ENCODE measurements at places on chromosomes 3 and 15. TPM values are rescaled to one million over a fixed set of nuclear protein-coding genes. Genes with fewer than 3 reads are reported as not detected.

DNA sequence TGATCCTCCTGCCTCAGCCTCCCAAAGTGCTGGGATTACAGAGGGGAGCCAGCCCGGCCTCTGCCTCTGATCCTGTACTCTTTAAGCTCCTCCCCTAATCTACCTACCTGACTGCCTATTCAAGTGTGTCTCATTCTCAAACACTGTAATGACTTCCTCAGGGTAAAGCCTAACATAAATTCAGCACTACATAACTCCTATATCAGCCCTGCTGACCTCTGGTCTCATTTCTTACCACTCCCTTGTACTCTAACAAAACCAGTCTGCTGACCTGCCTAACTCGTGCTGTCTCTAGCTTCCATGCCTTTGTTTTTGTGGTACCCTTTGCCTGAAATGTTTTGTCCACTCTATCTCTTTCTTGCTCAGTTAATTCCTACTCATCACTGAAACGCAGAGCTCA, 172.1 kb upstream of the IL12A start:
- DNase-seq, result no peak
- H3K27me3 ChIP-seq, result peaks cover 12% of the 10 kb centered on the region
- H3K36me3 ChIP-seq, result no peaks in the 10 kb centered on the region

DNA sequence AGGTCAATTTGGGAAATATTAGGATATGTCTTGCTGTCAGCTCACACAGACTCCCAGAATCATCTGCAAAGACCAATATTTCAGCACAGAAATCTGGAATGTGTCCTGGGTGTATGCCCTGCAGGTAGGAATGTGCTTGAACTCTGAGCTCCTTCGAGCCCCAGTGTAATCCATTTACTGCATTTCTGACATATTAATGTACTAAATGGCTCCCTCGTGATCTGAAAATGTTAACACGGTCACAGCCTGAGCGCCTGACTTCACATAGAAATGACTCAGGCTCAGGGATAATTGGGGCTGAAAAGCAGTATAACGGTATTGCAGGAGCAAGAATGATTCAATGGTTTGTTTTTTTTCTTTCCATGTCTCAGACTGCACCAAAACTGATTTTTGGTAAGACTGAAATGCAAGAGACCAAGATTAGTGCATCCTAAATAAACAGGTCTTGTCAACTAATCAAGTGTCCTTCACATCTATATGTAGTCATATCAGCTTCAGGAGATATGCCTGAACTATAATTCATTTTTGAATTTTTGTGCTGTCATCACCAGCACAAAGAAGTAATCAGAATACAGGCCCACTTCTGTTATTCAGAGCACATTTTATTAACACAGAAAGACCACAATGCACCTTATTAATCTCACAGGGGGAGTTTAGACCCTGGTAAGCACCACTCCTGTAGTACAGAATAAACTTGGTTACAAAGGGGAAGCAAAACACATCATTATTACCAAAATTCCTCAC, 49.8 kb downstream of the DCLK3 start:
- no peaks in the 10 kb centered on the region for H3K36me3 ChIP-seq
- no peak for DNase-seq
- H3K27ac ChIP-seq, result no peak overlapping the region
- no peaks in the 10 kb centered on the region for H3K27me3 ChIP-seq

DNA sequence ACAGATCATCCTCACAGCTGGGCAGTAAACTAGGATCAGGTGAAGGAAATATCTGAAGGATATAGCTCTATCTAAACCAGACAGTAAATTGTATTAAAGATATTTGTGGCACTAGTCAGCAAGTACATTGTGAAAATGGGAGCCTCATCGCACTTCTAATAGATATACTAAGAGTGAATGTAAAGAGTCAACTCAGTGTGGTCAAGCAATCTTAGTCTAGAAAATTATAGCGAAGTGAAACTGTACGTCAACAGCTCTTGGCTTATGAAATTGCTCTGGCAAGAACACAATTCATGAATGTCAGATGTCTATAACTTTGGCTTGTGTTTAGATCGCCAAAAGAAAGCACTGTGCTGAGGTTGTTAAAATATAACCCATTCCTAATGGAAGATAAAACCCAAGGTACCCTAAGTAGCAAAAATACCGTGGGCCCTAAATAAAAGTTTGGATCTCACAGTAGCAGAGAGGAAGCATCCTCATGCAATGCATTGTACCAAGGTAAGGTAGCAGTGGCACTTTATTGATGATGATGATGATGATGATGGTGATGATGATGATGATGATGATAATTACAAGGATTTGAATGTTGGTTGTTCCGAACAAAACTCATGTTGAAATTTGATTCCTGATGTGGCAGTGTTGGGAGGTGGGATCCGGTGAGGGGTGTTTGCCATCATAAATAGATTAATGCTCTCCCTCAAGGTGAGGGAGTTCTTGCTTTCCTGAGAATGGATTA, 228.5 kb downstream of the UNC13C start:
- peaks cover 2% of the 10 kb centered on the region for H3K4me1 ChIP-seq
- no peaks in the 10 kb centered on the region for H3K36me3 ChIP-seq
- no peak overlapping the region for H3K4me3 ChIP-seq
- no peaks in the 10 kb centered on the region for H3K27me3 ChIP-seq

DNA sequence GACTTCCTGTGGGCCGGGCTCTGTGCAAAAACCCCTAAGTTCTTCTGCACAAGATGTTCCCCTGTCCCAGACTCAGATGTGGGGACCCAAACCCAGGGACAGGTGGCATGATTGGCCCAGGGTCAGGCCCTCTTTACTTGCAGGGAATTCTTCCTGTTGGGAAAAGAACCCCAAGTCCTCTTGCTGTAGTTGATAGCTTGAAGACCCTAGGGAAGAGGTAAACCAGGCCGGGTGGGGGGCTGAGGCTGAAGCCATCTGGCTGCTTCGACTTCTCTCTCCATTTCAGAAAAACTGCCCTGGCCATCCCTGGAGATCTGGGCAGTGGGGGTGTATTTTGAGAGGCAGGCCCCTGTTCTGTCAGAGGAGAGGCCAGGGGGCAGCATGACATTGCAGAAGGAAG, 23.5 kb downstream of the SSUH2 start:
- H3K4me1 ChIP-seq, result peaks cover 7% of the 10 kb centered on the region
- no peak overlapping the region for H3K4me3 ChIP-seq
- no peak overlapping the region for H3K27ac ChIP-seq

DNA sequence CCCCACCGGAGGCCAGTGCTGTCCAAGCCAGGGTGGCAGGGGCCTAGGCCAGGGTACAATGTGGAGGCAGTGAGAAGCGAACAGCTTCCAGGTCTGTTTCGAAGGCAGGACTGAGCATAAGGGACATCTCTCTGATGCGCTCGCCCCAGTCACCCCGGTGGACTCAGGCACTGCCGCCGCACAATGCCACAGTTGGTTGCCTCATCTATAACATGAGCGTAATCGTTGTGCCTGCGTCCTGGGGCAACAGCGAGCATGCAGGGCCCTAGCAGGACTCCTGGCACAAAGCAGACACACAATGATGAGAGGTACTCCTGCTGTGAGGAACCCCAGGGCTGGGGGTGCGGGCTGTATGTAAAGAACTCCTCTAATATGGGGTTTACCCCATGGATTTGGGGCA, 14.1 kb downstream of the HRH1 start:
- DNase-seq, result no peak
- peaks cover 38% of the 10 kb centered on the region for H3K27me3 ChIP-seq
- no peaks in the 10 kb centered on the region for H3K4me1 ChIP-seq
- no peak overlapping the region for H3K27ac ChIP-seq
- no peak overlapping the region for H3K4me3 ChIP-seq

DNA sequence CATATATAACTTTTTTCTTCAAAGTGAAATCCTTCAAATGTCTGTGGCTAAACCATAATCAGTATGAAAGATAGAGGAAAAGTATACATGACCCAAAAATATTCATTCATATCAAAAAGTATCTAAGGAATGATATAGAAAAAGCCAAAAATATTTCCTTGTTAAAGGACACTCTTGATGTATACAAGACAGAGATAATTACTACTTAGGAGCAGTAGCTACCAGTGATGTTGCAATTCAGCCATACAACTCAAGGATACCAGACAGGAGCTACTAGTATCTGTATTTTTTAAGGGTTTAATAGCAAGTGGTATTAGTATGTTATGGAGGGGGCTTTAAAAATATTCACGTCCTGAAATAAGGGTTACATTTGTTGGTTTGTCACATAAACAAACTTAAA, 37.0 kb downstream of the FBXL22 start:
- no peak overlapping the region for H3K27ac ChIP-seq
- H3K4me1 ChIP-seq, result no peaks in the 10 kb centered on the region
- H3K27me3 ChIP-seq, result no peaks in the 10 kb centered on the region
- H3K4me3 ChIP-seq, result no peak overlapping the region

- no peak overlapping the region for H3K27ac ChIP-seq
- H3K27me3 ChIP-seq, result peaks cover 2% of the 10 kb centered on the region
- DNase-seq, result no peak
- H3K4me3 ChIP-seq, result no peak overlapping the region
- peaks cover 11% of the 10 kb centered on the region for H3K4me1 ChIP-seq
- H3K36me3 ChIP-seq, result no peaks in the 10 kb centered on the region
Measured at GRCh38 chr3:14295801-14296200, 106.6 kb upstream of the SLC6A6 start.

GRCh38 chr3:171636666-171637065, 173.6 kb downstream of the PLD1 start:
- H3K4me3 ChIP-seq, result no peak overlapping the region
- H3K36me3 ChIP-seq, result peaks cover 47% of the 10 kb centered on the region
- DNase-seq, result no peak
- H3K27ac ChIP-seq, result no peak overlapping the region
- no peaks in the 10 kb centered on the region for H3K27me3 ChIP-seq

GRCh38 chr3:159555205-159555604, 433.4 kb upstream of the IL12A start:
- peaks cover 2% of the 10 kb centered on the region for H3K27me3 ChIP-seq
- H3K27ac ChIP-seq, result no peak overlapping the region
- H3K36me3 ChIP-seq, result no peaks in the 10 kb centered on the region
- no peaks in the 10 kb centered on the region for H3K4me1 ChIP-seq

- no peaks in the 10 kb centered on the region for H3K36me3 ChIP-seq
Measured at GRCh38 chr3:36065321-36065720, 315.0 kb upstream of the STAC start.

DNA sequence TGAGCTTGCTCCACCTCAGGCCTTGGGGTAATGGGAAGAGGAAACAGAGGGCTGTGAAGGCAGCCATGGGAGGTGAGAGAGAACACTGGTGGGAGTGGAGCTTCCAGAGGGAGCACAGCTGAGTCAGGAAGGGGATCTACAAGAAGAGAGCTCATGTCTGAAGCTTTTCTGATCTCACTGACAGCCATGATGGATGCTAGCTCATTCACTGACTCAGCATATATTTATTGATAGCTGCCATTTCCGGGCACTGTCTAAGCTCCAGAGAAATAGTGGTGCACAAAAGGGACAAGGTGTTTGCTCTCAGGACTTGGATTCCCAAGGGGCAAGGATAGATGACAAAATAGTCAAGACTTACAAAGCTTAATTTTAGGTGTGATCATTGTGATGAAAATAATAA, 218.8 kb downstream of the CLSTN2 start:
- no peak for DNase-seq
- H3K27ac ChIP-seq, result no peak overlapping the region
- no peak overlapping the region for H3K4me3 ChIP-seq
- H3K4me1 ChIP-seq, result no peaks in the 10 kb centered on the region

DNA sequence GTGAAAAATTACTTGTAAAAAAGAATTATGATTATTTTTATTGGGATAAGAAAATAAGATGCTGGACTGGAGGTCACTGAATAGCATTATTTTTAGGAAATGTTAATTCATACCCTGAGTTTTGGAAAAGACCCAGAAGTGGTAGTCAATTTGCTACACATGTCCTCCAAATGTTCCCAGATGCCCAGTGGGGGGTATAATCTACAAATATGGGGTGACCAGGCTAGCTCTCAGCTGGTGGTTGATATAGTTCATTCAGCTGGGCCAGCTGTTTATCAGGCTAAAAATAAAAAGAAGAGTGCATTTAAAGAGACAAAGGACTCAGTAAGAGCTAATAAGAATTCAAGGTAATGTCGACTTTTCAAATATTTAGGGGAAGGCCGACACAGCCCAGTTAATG, 402.0 kb upstream of the GOLIM4 start:
- DNase-seq, result no peak
- no peak overlapping the region for H3K27ac ChIP-seq
- H3K4me3 ChIP-seq, result no peak overlapping the region
- no peaks in the 10 kb centered on the region for H3K27me3 ChIP-seq
- H3K36me3 ChIP-seq, result no peaks in the 10 kb centered on the region
- H3K4me1 ChIP-seq, result no peaks in the 10 kb centered on the region

GRCh38 chr3:6560259-6560658, 300.7 kb upstream of the GRM7 start:
- no peaks in the 10 kb centered on the region for H3K27me3 ChIP-seq
- DNase-seq, result no peak
- peaks cover 3% of the 10 kb centered on the region for H3K4me1 ChIP-seq
- no peak overlapping the region for H3K4me3 ChIP-seq

GRCh38 chr15:88989578-88989977, 76.4 kb upstream of the MFGE8 start:
- H3K4me1 ChIP-seq, result peaks cover 48% of the 10 kb centered on the region
- H3K27me3 ChIP-seq, result peaks cover 8% of the 10 kb centered on the region
- no peak overlapping the region for H3K4me3 ChIP-seq
- DNase-seq, result no peak
- H3K27ac ChIP-seq, result no peak overlapping the region
- H3K36me3 ChIP-seq, result no peaks in the 10 kb centered on the region

- peaks cover 14% of the 10 kb centered on the region for H3K4me1 ChIP-seq
- no peaks in the 10 kb centered on the region for H3K27me3 ChIP-seq
- H3K4me3 ChIP-seq, result no peak overlapping the region
- no peak for DNase-seq
- peak overlapping the region; percentile 6 for H3K27ac ChIP-seq
Measured at GRCh38 chr3:144424606-144425005, 453.0 kb downstream of the DIPK2A start.

- no peaks in the 10 kb centered on the region for H3K27me3 ChIP-seq
- no peak overlapping the region for H3K4me3 ChIP-seq
- peaks cover 56% of the 10 kb centered on the region for H3K36me3 ChIP-seq
- no peak overlapping the region for H3K27ac ChIP-seq
- no peak for DNase-seq
Measured at GRCh38 chr3:134126153-134126552, 96.4 kb upstream of the SLCO2A1 start.

GRCh38 chr3:187961366-187961765, 192.6 kb upstream of the LPP start:
- no peak for DNase-seq
- no peaks in the 10 kb centered on the region for H3K36me3 ChIP-seq
- H3K4me3 ChIP-seq, result no peak overlapping the region
- H3K27me3 ChIP-seq, result peaks cover 6% of the 10 kb centered on the region

- H3K4me3 ChIP-seq, result no peak overlapping the region
- H3K27me3 ChIP-seq, result peaks cover 27% of the 10 kb centered on the region
- H3K36me3 ChIP-seq, result no peaks in the 10 kb centered on the region
- no peak overlapping the region for H3K27ac ChIP-seq
Measured at GRCh38 chr15:39497016-39497758, 83.7 kb upstream of the THBS1 start.

GRCh38 chr3:159380891-159381290, 579.0 kb downstream of the MFSD1 start:
- peaks cover 34% of the 10 kb centered on the region for H3K27me3 ChIP-seq
- H3K4me1 ChIP-seq, result peaks cover 1% of the 10 kb centered on the region
- H3K27ac ChIP-seq, result no peak overlapping the region
- no peak for DNase-seq

TGFBR2 gene
- 21.2 TPM for total RNA-seq

GUCA1C gene
- total RNA-seq, result not detected

SLC24A5 gene
- total RNA-seq, result not detected

NDUFAF3 gene
- 49.5 TPM for total RNA-seq

ARRDC4 gene
- total RNA-seq, result 12.1 TPM

MLF1 gene
- total RNA-seq, result 20.2 TPM

SAXO2 gene
- total RNA-seq, result 6.0 TPM

PPP1R14D gene
- 1.5 TPM for total RNA-seq

GOLGA8G gene
- total RNA-seq, result not detected
